Right lung (tissue), 10 donors: ENCODE measurements at places on chromosomes 16 and 17. TPM values are rescaled to one million over a fixed set of nuclear protein-coding genes. Genes with fewer than 3 reads are reported as not detected.

Gene MNT
- 11.7 TPM for polyA plus RNA-seq

Gene TBC1D3L
- polyA plus RNA-seq = 36.9 TPM

Gene GRIN2A
- 0.19 TPM for polyA plus RNA-seq

Gene STAT5A
- 6.9 TPM for polyA plus RNA-seq

Gene AFMID
- 54.4 TPM for polyA plus RNA-seq

GRCh38 chr17:77393274-77393600 is 252.5 kb downstream of the SEC14L1 start:
- no peak for DNase-seq

DNA sequence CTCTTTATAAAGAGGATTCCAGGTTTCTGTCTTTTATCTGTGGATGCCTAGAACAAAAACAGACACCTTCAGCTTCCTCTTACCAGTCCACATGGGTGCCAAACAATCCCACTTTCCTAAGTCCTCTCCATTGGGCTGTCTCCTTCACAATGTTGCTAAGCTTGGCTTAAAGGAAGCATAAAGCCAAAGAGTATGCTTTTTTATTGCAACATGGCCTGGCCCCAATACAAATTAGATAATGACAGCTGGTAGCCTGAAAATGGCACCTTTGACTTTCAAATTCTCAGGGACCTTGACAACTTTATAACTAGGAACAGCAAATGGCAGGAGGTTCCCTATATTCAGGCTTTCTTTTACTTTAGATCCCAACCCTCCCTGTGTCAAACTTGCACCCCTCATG is 55.8 kb downstream of the SLFN5 start:
- no peak for DNase-seq

- peak; percentile 42 for DNase-seq
Observed at GRCh38 chr17:73191443-73192205, 1.2 kb upstream of the COG1 start.

- no peak for DNase-seq
Observed at GRCh38 chr17:2983255-2983654, 80.2 kb downstream of the OR1D5 start.

GRCh38 chr17:64218066-64218465 is 45.0 kb downstream of the TEX2 start:
- DNase-seq = no peak

DNA sequence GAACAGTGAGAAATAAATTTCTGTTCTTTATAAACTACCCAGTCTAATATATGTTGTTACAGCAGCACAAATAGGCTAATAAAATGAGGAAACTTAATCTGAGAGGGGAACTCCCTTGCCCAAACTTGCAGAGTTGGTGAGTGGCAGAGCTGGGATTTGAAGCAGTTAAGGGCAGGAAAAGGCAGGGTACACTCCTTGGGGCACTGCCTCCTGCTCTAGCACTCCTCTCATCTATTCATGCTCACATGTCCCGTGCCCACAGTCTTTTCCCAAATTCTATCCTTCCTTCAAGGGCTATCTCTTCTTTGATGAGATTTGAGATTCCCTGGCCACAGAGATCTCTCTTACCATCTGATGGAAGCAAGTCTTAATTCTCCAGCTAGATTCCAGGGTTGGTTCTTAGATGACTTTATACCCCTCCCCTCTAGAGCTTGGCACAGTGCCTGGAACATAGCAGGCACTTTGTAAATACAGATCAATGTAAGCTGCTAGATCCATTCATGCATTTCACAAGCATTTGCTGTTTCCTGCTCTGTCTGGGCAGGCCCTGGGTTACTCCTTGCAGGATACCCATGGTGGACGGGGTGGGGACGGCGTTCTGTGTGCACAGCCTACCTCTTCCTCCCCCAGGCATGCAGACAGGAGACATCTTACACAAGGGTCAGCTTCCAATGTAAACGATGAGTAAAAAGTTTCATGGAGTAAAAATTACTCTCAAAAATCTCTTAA is 39.2 kb upstream of the ABCC12 start:
- DNase-seq = peak; percentile 43

DNA sequence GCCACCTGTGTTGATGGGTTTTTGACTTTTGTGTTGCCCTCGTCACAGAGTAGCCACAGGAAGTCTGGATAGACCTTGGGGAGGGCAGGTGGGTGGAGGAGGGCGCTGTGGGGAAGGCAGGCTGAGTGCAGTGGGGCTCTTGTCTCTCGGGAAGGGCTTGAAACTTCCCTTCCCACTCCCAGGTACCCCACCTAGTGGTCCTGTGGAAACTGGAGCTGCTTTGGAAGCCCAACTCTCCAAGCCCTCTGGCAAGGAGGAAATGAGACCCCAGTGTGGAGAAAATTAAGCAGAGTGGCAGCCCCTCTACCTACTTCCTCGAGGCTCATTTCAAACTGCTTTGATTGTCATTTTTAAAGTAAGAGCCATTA is 9.2 kb downstream of the CA5A start:
- DNase-seq = no peak

GRCh38 chr17:77449908-77450741 is 309.4 kb downstream of the SEC14L1 start:
- DNase-seq = no peak

DNA sequence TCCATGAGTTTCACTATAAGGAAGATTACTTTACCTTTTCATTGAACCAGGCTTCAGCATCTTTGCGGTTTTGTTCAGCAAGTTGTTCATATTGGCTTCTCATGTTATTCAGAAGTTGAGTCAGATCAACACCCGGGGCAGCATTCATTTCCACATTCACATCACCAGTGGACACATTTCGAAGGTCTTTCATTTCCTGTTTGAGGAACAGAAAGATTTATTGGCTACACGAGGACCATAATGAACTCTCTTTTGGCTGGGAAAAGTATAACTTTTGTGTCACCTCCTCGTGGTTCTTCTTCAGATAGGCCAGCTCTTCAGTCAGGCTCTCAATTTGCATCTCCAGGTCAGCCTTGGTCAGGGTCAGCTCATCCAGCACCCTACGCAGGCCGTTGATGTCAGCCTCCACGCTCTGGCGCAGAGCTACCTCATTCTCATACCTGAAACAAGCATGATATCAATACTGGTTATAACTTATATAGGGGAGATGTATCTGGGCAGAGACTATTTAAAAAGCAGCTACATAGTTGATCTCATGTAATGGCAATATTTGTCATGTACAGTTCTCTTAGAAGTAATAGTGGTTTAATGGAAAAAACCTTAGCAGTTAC is 2.1 kb downstream of the KRT10 start:
- no peak for DNase-seq

DNA sequence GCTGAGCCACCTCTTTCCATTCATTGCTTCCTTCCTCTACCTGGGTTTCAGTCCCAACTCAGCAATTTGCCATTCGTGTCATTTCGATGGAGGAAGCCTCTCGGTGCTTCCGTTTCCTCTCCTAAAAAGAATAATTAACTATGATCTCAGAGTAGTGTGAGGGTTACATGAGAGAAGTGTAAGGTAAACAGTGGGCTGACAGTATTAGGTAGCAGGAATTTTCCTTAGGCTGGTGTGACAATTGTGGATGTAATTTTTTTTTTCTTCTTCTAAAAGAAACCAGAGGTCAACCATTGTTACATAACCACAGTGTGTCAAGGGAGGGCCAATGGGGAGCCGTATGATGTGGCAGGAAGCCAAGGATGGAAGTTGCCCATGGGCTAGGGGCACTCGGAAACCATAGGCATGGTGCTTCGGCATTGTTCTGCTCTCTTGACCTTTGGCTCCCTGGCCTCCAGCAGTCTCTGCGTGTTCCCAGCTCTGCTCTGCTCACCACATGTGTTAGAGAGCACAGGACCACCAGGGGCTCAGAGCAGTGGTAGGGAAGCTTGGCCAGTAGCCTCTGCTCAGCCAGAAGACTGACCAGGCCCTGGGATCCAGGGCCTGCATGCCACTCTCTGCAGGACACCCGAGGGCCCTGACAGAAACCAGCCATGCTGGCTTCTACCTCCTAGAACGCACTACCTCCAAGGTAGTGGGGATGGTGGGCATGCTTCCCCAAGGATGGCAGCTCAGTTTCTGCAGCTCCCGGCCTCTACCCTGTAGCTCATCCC is 2.0 kb upstream of the TOP2A start:
- no peak for DNase-seq

- DNase-seq = no peak
Observed at GRCh38 chr17:41403404-41404023, 6.1 kb upstream of the KRT31 start.

GRCh38 chr16:87996962-87997880 is 46.0 kb downstream of the BANP start:
- no peak for DNase-seq

DNA sequence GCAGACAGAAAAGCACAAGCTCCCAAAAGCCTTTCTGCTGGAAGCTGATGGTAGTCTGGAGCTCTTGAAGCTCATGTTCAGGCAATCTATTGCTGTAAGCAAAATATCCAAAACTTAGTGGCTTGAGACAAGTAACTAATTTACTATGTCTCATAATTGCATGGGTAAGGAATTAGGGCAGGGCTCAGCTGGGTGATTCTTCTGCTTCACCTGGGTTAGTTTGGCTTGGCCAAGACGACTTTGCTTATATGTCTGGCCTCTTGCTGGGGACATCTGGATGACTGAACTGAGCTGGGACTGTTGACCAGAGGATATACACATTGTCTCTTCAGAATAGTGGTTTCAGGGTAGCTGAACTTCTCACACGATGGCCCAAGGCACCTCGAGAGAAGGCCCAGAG is 96.8 kb upstream of the WSCD1 start:
- no peak for DNase-seq

GRCh38 chr16:70730944-70731343 is 45.1 kb upstream of the MTSS2 start:
- DNase-seq = no peak

DNA sequence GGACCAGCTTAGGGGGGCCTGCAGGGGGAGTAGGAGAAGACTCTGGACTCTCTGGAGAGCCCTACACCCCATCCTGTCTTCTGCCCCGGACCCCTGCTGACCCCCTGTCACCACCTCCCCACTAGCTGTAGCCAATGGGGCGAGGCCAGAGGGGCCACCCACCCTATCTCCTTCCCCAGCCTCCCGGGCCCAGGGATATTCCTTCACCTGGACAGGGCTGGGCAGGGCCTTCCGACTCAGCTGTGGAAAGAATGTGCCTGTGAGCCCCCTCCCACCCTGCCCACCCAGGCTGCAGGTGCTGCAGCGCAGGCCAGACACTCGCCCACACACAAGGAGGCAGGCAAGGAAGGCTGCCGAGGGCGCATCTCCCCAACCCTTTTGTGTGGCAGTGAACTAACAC is 23.0 kb downstream of the TSPOAP1 start:
- DNase-seq = no peak

DNA sequence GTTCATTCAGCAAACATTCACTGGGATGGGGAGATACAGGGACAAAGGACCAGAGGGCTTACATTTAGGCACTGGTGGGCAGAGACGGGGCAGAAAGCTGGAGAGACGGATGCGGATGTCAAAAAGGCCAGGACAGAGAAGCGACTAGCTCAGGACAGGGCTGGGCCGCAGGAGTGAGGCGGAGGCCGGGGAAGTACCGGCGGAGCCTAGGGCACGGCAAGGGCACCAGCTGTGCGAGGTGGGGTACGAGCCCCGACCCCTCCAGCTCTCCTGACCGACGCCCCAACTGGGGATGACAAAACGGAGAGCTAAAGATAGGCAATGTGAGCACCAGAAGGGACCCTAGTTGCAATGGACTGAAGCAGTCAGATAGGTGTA is 3.9 kb upstream of the SGCA start:
- DNase-seq = no peak

DNA sequence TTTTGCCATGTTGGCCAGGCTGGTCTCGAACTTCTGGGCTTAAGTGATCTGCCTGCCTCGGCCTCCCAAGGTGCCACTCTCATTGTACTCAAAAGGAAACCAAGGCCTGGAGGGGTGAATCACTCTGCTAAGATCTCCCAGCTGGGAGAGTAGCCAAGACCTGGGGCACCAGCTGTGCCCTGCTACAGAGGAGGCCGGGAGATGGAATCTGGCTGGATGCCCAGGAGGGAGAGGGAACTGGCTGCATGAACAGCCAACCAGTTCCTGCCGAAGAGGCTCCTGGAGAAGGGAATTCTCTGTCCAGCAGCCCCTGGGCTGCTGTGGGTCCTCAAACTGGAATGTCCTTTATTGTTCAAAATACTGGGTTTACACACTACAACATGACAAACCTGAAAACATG is 238.7 kb upstream of the CIBAR2 start:
- peak; percentile 83 for DNase-seq

- no peak for DNase-seq
Observed at GRCh38 chr16:30358990-30359870, 4.1 kb upstream of the CD2BP2 start.

DNA sequence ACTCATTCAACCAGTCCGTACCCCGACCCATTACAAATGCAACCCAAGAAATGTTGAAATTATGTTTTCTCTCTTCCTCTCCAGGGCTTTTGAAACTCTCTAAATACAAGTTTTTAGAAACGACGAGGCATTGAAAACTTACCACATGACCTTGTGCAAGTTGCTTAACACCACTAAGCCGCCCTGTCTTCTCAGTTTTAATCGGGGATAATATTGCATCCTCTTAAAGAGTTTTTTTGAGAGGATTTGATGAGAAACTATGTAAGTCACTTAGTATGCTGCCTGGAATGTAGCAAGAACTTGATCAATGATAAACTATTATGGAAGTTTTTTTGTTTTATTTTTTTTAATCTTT is 149.0 kb upstream of the FAM20A start:
- no peak for DNase-seq

DNA sequence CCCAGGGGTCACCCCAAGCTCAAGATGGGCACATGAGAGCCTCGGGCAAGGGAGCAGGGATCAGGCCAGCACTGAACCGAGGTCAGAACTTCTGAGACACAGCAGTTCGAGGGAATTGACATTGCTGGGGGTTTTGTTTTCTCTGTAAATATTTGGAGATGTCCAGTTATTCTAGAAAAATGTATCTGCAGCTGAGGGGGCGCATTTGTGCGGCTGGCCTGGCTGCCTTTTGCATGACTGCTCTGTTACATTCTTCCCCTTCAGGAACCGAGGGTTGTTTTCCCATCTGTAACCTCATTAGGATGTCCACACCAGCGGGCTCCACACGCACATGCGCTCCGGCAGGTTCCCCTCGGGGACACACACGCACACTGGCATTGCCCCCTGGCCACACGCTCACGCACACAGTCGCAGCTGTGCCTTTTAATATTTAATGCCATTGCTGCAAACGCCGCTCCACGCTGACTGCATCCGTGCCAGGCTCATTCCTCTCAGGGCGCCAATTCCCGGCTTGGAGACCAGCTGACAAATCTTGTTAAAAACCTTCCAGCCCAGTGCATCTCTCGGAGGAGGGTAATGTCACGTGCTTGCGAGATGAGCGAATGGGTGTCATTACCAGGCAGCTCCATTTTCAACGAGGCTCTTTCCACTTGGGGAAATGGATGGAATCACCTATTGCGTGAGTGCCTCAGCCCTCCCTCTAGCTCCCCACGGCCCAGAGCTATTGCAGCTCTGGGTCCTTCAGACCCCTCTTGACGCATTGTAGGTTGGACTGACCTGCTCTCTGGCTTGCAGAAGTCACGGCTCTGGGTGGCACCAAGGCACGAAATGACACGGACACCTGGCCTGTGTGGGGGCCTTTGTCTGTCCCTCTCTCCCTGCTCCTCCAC is 13.1 kb downstream of the CCR7 start:
- no peak for DNase-seq

GRCh38 chr16:3977376-3977775 is 96.9 kb upstream of the CREBBP start:
- DNase-seq = no peak
